Breast epithelium (tissue), 4 donors: ENCODE measurements at places on chromosomes 5 and 9. TPM values are rescaled to one million over a fixed set of nuclear protein-coding genes. Genes with fewer than 3 reads are reported as not detected.

DNA sequence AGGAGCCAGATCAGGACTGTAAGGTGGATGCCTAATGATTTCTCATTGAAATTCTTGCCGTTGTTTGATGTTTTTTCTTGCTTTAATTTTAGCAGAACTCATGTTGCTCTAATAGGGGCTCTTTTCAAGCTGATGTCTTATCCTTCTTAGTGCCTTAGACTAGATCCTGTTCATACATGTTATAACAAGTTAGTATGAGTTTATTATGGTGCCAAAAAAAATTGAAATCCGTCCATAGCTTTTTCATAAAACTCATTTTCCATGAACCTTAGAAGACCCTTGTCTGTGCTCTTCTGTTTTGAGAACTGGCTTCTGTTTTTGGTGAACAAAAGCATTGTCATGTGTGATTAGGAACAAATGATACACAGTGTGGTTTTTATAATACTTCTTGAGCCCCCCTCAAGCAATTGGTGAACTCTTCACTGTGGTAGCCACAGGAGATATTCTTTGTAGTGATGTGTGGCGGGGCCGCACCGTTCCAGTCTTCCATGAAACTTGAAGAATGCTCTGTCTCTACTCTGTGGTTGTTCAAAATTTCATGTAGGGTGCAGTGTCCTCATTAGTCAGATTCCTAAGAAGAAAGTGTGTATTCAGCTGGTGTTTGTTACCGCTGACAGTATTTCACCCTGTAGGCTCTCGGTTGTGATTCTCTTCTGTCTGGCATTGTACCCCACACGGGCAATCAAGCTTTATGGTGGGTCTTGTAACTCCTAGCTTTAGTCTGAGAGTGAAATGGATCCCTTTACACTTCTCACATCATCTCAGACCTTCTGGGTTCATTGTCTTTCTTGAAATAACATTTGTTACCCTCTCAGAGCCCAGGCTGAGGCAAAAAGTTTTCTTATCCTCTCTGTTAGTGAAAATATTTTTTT lies 10.7 kb downstream of the OTULIN start:
- H3K4me3 ChIP-seq: no peak overlapping the region
- H3K4me1 ChIP-seq: no peaks in the 10 kb centered on the region
- H3K27ac ChIP-seq: peak overlapping the region; percentile 13
- DNase-seq: no peak

The ACOT12 gene
- not detected for total RNA-seq

The TNFSF15 gene
- total RNA-seq: 0.16 TPM

The FOXD4 gene
- 0.44 TPM for total RNA-seq

The MEGF10 gene
- total RNA-seq: 14.4 TPM

DNA sequence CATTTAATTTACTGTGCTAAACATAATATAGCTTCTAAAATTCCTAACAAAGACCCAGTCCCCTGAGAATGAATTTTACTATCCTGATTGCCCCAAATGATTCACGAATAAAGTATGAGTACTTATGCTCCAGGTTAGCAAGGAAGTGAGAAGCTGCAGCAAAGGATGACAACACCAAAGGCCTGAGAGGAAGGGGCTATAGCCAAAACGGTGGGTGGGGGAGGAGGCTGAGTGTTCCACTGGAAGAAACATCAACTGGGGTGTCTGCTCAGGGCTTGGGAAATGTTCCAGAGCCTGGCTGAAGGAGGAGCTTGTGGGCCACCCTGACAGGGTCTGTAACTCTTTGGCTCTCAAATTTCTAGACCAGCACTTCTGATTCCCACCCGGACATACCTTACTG lies 157.3 kb downstream of the ADAMTS12 start:
- DNase-seq: no peak
- no peaks in the 10 kb centered on the region for H3K4me1 ChIP-seq
- no peak overlapping the region for H3K27ac ChIP-seq
- H3K36me3 ChIP-seq: no peaks in the 10 kb centered on the region
- H3K27me3 ChIP-seq: no peaks in the 10 kb centered on the region

The WDR31 gene
- total RNA-seq: 4.0 TPM

GRCh38 chr9:113541019-113541900 lies 77.7 kb downstream of the RGS3 start:
- DNase-seq: no peak
- H3K4me1 ChIP-seq: no peaks in the 10 kb centered on the region
- no peaks in the 10 kb centered on the region for H3K36me3 ChIP-seq
- no peak overlapping the region for H3K4me3 ChIP-seq
- H3K27ac ChIP-seq: no peak overlapping the region

The TEX48 gene
- not detected for total RNA-seq

GRCh38 chr9:86943201-86944113 lies 3.8 kb downstream of the GAS1 start:
- DNase-seq: no peak
- no peaks in the 10 kb centered on the region for H3K36me3 ChIP-seq
- H3K4me1 ChIP-seq: no peaks in the 10 kb centered on the region
- peak overlapping the region; percentile 41 for H3K27ac ChIP-seq
- H3K27me3 ChIP-seq: no peaks in the 10 kb centered on the region
- peak overlapping the region; percentile 90 for H3K4me3 ChIP-seq

DNA sequence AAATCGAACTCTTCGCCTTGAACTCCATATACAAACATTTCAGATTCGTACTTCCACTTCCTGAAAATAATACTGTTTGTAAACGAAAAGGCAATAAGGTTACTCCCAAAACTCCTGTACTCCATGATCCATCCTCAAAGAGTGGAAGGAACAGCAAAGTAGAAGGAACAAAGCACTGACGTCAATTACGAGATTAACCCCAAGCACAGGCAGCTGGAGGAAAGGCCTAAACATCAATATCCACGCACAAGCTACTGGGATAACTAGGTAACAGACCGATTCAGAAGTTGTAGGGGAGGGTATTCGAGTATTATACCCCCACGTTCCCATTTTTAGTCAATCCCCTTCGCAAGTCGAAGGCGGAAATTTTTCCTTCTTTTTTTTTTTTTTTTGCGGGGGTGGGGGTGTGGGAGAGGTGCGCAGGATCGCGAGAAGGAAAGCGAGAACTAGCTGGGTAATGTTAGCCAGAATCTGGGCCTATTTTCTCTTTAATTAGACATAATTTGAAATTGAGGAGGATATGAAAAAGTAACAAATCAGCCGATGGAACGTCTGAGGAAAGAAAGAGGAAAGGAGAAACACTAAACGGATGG lies 909 bp downstream of the AFF4 start:
- no peaks in the 10 kb centered on the region for H3K36me3 ChIP-seq
- H3K27me3 ChIP-seq: no peaks in the 10 kb centered on the region
- no peak for DNase-seq
- H3K27ac ChIP-seq: peak overlapping the region; percentile 95

The HMMR gene
- 3.5 TPM for total RNA-seq

The ISOC1 gene
- total RNA-seq: 41.6 TPM

The QRFP gene
- total RNA-seq: not detected

The ABCA2 gene
- 30.6 TPM for total RNA-seq

The TRIP13 gene
- total RNA-seq: 2.3 TPM

GRCh38 chr5:59466271-59466670 lies 427.3 kb downstream of the PDE4D start:
- no peaks in the 10 kb centered on the region for H3K27me3 ChIP-seq
- H3K4me1 ChIP-seq: no peaks in the 10 kb centered on the region
- no peaks in the 10 kb centered on the region for H3K36me3 ChIP-seq
- no peak overlapping the region for H3K27ac ChIP-seq
- no peak for DNase-seq
- no peak overlapping the region for H3K4me3 ChIP-seq

The C5orf47 gene
- total RNA-seq: not detected

The ADAMTS13 gene
- total RNA-seq: 2.9 TPM

The GRIA1 gene
- 0.33 TPM for total RNA-seq

- H3K4me1 ChIP-seq: peaks cover 33% of the 10 kb centered on the region
- no peaks in the 10 kb centered on the region for H3K36me3 ChIP-seq
- peak within 1 kb of the TSS; percentile 75 for H3K4me3 ChIP-seq
- H3K27me3 ChIP-seq: no peaks in the 10 kb centered on the region
- H3K27ac ChIP-seq: peak within 1 kb of the TSS; percentile 96
Observed at GRCh38 chr9:93096131-93096802, at the start of gene CARD19. Gene CARD19, plus strand, starts transcription at chr9:93096217. Its CDS starts 129 bp downstream, at chr9:93096346.

The AIF1L gene
- total RNA-seq: 22.5 TPM

The SEMA4D gene
- 24.6 TPM for total RNA-seq

GRCh38 chr9:37515620-37516258 lies 30.0 kb downstream of the POLR1E start:
- H3K4me1 ChIP-seq: no peaks in the 10 kb centered on the region
- no peaks in the 10 kb centered on the region for H3K27me3 ChIP-seq

The DOK3 gene
- total RNA-seq: 7.2 TPM

DNA sequence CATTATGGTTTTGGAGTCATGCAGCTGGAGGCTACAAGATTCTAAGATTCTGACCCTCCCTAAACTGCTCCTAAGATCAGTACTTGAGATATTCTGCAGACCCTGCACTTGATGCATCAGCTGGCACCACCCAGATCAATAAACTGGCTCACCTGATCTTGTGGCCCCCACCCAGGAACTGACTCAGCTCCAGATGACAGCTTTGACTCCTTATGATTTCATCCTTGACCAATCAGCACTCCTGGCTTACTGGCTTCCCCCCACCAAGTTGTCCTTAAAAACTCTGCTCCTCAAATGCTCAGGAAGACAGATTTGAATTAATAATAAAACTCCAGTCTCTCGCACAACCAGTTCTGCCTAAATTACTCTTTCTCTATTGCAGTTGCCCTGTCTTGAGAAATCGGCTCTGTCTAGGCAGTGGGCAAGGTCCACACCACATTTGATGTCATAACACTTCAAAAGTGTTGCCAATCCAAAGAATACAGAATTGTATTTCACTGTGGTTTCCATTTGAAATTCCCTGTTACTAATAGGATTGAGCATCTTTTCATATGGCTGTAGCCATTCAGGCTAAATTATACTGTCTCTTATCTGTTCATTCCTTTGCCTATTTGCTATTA lies 14.8 kb upstream of the SLC30A5 start:
- no peaks in the 10 kb centered on the region for H3K27me3 ChIP-seq
- H3K4me3 ChIP-seq: no peak overlapping the region
- no peak for DNase-seq
- H3K4me1 ChIP-seq: no peaks in the 10 kb centered on the region
- H3K27ac ChIP-seq: no peak overlapping the region

The CYLC2 gene
- total RNA-seq: not detected

- no peak for DNase-seq
- no peaks in the 10 kb centered on the region for H3K27me3 ChIP-seq
- H3K27ac ChIP-seq: no peak overlapping the region
- H3K4me1 ChIP-seq: no peaks in the 10 kb centered on the region
- H3K36me3 ChIP-seq: no peaks in the 10 kb centered on the region
Observed at GRCh38 chr5:102959055-102959454, 160.9 kb downstream of the GIN1 start.

DNA sequence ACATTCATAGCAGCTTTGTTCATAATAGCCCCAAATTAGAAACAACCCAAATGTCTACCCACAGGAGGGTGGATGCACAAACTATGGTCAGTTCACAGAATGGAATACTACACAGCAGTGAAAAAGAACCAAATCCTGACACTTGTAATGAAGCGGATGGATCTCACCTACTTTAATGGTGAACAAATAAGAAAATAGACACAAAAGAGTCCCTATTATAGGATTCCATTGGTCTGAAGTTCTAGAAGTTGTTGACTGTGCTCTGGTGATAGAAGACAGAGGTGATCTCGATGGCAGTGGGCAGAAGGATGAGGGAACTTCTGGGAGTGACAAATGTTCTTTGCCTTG lies 20.6 kb upstream of the LAMC3 start:
- no peaks in the 10 kb centered on the region for H3K27me3 ChIP-seq
- H3K36me3 ChIP-seq: no peaks in the 10 kb centered on the region
- DNase-seq: no peak
- no peaks in the 10 kb centered on the region for H3K4me1 ChIP-seq
- no peak overlapping the region for H3K27ac ChIP-seq

DNA sequence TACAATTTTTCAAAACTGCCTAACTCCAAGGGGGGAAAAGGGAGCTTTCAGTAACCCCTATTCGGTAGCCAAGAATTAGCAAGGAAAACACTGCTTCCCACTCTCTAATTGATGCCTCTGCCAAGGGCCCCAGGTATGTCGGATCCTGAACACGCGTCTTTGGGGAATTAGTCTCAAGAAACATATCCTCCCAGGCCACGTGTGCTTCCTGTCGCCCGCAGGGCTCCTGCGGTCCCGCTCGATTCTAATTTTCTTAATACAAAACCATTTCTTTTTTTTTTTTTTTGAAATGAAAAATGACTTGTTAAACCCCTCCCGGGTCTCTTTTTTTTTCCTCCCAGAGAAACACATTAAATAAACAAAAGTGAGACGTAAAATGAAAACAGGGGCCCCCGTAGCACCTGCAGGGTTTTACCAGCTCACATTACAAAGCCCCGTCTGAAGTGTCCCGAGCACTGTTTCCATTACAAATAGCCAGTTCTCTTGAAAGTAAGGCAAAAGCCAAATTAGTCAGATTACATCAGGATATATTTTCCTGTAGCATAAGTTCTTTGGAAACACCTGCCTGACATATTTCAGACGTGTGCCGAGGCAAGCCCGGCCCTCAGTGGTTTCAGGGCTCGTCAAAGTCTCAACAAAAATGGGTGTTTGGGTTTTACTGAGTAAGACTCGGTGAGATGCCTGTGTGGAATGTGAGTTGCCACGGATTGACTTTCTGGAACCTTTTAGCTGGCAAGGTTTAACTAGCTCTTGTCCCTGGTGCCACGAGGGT lies 21.5 kb downstream of the SMIM23 start:
- H3K27me3 ChIP-seq: peaks cover 32% of the 10 kb centered on the region
- H3K36me3 ChIP-seq: no peaks in the 10 kb centered on the region
- no peaks in the 10 kb centered on the region for H3K4me1 ChIP-seq
- H3K27ac ChIP-seq: no peak overlapping the region

DNA sequence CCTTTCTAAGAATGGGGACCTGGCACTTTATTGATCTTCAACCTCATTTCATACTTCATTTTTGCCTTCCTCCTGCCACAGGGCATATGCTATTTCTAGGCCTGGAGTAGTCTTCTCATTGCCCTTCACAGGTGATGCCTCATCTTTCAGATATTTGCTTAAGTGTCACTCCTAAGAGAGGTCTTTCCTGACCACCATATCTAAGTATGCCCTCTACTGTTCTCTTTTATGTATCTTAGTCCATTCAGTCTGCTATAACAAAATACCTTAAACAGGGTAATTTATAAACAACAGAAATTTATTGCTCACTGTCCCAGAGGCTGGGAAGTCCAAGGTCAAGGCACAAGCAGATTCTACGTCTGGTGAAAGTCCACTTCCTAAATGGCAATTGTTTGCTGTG lies 99.1 kb downstream of the ADAMTS6 start:
- H3K4me3 ChIP-seq: no peak overlapping the region
- DNase-seq: no peak

GRCh38 chr5:38540314-38540713 lies 16.1 kb downstream of the LIFR start:
- no peaks in the 10 kb centered on the region for H3K36me3 ChIP-seq
- no peaks in the 10 kb centered on the region for H3K27me3 ChIP-seq
- H3K4me3 ChIP-seq: no peak overlapping the region
